Thoracic aorta (tissue), 2 donors: ENCODE measurements at places on chromosomes 13 and 19. TPM values are rescaled to one million over a fixed set of nuclear protein-coding genes. Genes with fewer than 3 reads are reported as not detected.

GRCh38 chr19:14089662-14090508 is 666 bp downstream of the SAMD1 start:
- H3K27ac ChIP-seq = peak overlapping the region; percentile 61
- peak overlapping the region; percentile 75 for H3K4me3 ChIP-seq
- H3K4me1 ChIP-seq = peaks cover 3% of the 10 kb centered on the region
- DNase-seq = no peak
- no peaks in the 10 kb centered on the region for H3K27me3 ChIP-seq

BRME1 gene
- total RNA-seq = not detected

GRCh38 chr19:51341066-51341465 is 873 bp downstream of the VSIG10L start:
- H3K4me3 ChIP-seq = no peak overlapping the region
- no peak for DNase-seq
- peaks cover 6% of the 10 kb centered on the region for H3K36me3 ChIP-seq
- no peaks in the 10 kb centered on the region for H3K27me3 ChIP-seq
- H3K27ac ChIP-seq = peak overlapping the region; percentile 78

- H3K36me3 ChIP-seq = no peaks in the 10 kb centered on the region
- no peak for DNase-seq
- H3K27ac ChIP-seq = no peak overlapping the region
- H3K4me3 ChIP-seq = no peak overlapping the region
- H3K4me1 ChIP-seq = no peaks in the 10 kb centered on the region
Observed at GRCh38 chr13:36571444-36571843, 102.4 kb upstream of the SERTM1 start.

DNA sequence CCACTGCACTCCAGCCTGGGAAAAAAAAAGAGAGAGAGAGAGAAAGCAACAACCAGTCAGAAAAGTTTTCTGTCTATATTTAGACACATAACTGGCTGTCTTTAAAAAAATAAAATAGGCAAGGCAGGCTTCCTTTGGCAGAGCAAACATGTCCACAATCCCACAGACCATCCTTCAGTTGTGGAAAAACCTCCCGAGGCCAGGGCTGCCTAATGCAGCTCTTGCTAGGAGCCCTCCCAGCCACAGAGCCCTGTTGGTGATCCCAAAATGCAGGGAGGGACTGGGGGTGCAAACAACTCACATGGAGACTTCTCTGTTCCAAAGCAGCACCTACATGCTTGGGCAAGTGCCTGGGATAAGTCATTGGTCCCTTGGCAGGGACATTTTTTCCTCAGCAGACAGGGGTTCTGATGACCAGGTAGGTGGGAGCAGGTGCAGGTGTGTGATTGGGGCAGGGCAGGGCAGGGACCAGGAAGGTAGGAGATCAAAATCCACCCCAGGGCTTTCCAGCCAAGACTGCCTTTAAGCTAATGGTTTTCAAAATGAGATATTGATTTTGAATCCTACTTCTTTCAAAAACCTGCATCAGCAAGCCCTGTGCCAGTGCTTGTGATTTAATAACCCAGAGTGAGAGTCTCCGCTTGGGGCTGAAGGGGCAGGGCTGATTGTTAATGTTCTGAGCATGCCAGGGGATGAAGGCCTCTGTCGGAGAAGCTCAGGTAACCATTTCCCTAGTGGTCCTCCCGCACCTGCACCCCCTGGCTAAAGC is 178.5 kb downstream of the USP12 start:
- no peak for DNase-seq
- peak overlapping the region; percentile 46 for H3K27ac ChIP-seq
- no peaks in the 10 kb centered on the region for H3K27me3 ChIP-seq
- H3K4me1 ChIP-seq = peaks cover 21% of the 10 kb centered on the region
